ENCODE measurements at places on chromosomes 6 and 20. TPM values are rescaled to one million over a fixed set of nuclear protein-coding genes. Genes with fewer than 3 reads are reported as not detected.

LPIN3 gene
- 0.65 TPM for total RNA-seq

OPN5 gene
- not detected for total RNA-seq

PRICKLE4 gene
- total RNA-seq = not detected

COL11A2 gene
- total RNA-seq = 1.1 TPM

GRM1 gene
- total RNA-seq = not detected

All from activated CD8-positive, alpha-beta memory T cell treated with anti-CD3 and anti-CD28 coated beads for 36 hours (primary cell).